Globus pallidus (tissue), 1 donor: ENCODE measurements at places on chromosomes 3 and 15.

DNA sequence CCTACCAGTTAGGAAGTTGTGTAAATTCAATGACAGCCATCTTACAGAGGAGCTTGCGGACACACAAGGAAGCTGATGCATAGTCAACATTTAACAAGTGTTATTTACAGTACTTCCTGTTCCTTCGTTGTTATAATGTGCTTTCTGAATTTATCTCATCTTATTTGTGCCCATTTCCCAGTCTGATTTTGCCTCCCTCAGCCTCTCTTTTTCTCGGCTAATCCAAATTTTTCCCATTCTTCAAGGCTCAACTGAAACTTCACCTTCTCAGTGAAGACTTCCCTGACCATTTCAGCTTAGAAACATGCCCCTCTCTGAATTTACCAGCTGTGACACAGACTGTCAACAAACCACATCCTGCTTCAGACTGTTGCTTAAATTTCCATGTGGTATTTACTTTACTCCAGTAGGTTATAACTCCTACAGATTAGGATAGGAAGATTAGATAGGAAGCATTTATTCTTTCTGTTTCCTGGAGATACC is 55.7 kb upstream of the CP start:
- DNase-seq = peak; percentile 20

- no peak for DNase-seq
These were observed 27.9 kb downstream of the USP3 start for GRCh38 chr15:63532307-63532744.

- no peak for DNase-seq
These were observed 8.5 kb downstream of the TGFBR2 start for GRCh38 chr3:30614943-30615342.

DNA sequence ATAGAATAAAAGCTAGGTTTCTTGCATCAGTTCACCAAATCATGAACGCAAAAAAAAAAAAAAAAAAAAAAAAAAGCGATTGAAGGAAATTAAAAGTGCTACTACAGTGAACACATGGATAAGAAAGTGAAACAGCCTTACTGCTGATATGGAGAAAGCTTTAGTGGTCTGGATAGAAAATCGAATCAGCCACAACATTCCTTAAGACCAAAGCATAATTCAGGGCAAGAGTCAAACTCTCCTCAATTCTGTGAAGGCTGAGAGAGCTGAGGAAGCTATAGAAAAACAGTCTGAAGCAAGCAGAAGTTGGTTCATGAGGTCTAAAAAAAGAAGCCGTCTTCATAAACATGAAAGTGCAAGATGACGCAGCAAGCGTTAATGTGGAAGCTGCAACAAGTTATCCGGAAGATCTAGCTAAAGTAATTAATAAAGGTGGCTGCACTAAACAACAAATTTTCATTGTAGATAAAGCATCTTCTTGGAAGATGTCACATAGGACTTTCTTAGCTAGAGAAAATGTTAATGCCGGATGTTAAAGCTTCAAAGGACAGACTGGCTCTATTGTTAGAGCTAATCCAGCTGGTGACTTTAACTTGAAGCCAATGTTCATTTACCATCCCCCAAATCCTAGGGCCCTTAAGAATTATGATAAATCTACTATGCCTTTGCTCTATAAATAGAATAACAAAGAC is 19.2 kb downstream of the P3H2 start:
- peak; percentile 47 for DNase-seq

DNA sequence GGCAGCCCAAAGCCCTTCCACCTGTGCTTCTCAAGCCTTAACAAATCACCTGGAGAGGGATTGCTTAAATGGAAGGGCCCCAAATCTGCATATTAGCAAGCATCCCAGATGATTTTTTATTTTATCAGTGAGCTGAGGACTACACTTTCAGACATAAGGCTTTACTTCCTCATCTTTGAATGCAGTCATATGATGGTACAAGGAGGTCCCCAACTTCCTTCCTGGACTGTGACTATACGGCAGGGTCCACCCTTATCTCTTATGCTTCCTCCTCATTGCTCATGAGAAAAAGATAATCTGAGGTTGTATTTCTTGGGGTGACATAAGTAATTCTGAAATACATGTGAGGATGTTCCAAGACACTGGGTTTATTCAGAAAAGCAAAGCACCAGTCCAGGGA is 13.7 kb upstream of the HEG1 start:
- no peak for DNase-seq

GRCh38 chr3:86989611-86990010 is 1.3 kb downstream of the VGLL3 start:
- DNase-seq = no peak

- DNase-seq = no peak
These were observed 78.1 kb downstream of the ATP10A start for GRCh38 chr15:25784876-25785640.

GRCh38 chr3:168925568-168925967 is 737.9 kb downstream of the MECOM start:
- DNase-seq = no peak

GRCh38 chr3:71872256-71872655 is 87.3 kb upstream of the PROK2 start:
- no peak for DNase-seq

- no peak for DNase-seq
These were observed 20.6 kb upstream of the KCTD6 start for GRCh38 chr3:58471025-58471887.

- no peak for DNase-seq
These were observed 121.8 kb upstream of the NLGN1 start for GRCh38 chr3:173275740-173276139.
